ENCODE measurements at places on chromosomes 5 and 9.

DNA sequence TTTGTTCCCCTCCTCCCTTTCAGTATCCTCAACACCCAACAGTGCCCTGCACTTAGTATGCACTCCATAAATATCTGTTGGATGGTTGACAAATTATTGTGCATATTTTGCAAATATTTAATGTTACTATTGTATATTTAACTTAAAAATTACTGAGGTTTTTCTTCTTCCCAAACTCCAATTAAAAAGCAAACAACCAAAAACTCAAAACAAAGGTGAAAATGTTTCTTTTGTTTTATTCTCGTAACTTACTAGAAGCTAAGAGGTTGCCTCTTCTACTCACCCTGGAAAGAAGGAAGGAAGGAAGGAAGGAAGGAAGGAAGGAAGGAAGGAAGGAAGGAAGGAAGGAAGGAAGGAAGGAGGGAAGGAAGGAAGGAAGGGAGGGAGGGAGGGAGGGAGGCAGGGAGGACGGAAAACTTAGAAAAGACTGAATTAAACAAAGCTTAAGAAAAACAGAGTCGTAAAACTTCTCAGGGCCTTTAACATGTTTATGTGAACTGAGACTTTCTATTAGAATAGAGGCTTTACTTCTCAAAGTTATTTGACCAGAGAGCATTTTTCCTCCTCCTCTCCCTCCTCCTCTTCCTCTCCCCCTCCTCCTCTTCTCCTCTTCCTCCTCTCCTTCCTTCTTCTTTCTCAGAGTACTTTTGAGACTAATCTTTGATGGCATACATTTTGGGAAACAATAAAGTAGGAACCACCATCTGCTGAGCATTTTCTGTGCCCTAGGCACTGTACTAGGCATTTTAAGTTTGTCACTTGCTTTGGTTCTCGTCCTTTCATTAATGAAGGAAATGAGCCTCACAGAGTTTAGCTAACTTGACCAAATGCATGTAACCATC, 396.6 kb upstream of the WWC1 start:
- DNase-seq, result no peak

DNA sequence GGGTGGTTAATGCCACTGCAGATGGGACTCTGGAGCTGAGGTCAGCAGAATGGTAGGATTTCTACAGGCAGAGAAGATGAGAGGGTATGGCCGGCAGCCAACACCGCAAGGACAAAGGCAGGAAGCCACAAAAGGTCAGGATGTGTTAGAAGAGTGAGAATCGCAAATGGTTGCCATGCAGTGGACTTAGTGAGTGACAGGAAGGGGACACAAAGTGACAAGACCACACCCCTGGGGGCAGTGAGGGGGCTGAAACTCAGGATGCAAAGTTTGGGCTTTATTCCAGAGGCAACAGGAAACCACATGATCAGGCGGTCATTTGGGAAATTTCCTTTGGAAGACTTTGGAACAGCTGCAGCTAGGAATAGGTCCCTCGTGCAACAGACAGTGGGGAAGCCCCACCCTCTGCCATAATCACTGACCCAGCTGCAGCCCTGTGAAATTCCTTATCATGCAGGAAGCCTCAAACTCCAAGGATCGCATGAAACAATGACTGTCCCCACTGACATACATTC, 14.2 kb upstream of the CCDC180 start:
- DNase-seq, result peak; percentile 58

DNA sequence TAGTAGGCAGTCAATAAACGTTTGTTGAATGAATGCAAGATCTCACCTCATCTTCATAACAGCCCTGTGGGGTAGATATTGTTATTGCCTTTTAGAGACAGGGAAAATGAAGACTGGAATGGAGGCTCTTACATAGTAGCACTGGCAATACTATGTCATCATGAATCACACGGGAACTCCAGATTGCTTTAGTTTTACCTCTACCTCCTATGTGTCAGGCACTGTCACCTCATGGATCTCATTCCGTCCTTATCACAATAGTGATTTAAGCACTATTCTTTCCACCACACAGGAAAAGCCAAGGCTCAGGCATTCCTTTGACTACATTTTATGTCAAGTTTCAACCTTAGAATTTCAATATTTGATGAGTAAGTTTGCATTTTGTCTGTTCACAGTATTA, 2.9 kb upstream of the EPB41L4B start:
- DNase-seq, result no peak

DNA sequence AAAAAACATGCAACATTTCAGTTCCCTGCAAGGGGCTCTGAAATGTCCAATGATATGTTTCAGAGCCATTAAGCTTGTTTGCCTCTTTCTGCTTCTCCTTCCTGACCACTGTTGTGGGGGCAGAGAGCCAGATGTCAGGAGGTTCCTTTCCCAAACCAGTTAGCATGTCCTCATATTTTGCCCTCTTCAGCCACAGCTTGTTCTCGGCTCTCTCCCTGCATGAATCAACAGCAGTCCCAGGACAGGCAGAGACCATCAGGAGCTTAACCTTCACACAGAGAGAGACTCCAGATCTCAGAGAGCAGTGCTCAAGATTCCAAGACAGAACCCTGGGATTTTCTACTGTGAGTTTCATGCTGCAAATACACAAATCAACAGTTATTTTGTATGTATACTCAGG, 218.5 kb downstream of the COMMD10 start:
- no peak for DNase-seq

GRCh38 chr5:95963650-95964410, 2.2 kb upstream of the ELL2 start:
- no peak for DNase-seq

DNA sequence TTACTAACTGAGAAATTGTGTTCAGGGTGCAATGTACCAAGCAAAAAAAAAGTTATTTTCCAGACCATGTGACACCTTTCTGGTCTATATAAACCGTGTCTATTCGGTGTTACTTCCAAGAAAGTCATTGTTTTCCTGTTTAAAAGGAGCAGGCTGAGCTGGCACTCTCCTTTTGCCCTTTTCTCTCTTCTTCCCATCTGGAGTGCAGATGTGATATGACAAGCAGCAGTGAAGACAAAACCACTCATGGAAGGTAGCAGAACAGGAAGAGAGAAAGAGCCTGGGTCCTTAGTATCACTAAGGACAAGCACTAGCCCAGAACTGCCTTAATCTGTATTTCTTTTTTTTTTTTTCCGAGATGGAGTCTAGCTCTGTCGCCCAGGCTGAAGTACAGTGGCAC, 25.6 kb downstream of the LYRM7 start:
- no peak for DNase-seq

GRCh38 chr5:170336065-170336464, 38.5 kb upstream of the LCP2 start:
- no peak for DNase-seq

- peak; percentile 49 for DNase-seq
These were observed 571 bp downstream of the PPIC start for GRCh38 chr5:123035918-123036390.

GRCh38 chr5:76473661-76474060, 70.6 kb downstream of the IQGAP2 start:
- no peak for DNase-seq

DNA sequence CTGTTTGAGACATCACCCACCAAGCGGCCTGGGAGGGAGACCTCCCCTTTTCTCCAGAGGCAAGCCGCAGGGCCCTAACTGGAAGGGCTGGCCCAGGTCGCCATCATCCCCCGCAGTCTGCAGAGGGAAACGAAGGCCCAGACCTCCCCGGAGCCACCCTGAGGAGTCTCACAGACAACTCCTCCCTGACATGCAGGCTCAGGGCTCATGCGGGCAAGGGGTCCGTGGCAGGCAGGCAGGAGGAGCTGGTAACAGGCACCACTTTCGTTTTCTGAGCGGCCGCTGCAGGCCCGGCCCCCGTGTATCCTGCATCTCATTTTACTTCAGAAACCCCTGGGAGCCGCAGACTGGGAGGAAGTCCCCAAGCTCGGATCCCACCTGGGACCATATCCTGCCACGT, 192.0 kb upstream of the PPP1R26 start:
- no peak for DNase-seq

- DNase-seq, result no peak
These were observed 415.6 kb downstream of the GADD45G start for GRCh38 chr9:90020276-90020871.

DNA sequence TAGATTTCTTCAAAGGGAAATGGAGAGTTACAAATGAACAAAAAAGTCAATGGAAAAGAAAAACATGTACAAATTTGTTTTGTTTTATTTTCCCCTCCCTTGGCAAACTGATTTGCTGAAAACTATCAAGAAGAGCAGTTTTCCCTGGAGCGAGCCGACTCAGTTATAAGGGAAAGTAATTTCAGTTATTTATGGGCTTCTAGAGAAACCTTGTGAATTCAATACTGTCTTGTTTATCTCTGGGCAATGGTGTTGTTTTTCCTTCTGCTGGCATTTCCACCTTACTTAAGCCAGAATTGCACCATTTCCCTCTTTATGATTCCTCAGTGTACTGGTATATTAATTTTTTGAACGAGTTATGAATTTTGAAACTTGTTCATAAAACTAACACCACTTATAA, 1163.6 kb downstream of the CDH12 start:
- no peak for DNase-seq

- no peak for DNase-seq
These were observed 3.3 kb downstream of the GPX3 start for GRCh38 chr5:151023651-151024050.

DNA sequence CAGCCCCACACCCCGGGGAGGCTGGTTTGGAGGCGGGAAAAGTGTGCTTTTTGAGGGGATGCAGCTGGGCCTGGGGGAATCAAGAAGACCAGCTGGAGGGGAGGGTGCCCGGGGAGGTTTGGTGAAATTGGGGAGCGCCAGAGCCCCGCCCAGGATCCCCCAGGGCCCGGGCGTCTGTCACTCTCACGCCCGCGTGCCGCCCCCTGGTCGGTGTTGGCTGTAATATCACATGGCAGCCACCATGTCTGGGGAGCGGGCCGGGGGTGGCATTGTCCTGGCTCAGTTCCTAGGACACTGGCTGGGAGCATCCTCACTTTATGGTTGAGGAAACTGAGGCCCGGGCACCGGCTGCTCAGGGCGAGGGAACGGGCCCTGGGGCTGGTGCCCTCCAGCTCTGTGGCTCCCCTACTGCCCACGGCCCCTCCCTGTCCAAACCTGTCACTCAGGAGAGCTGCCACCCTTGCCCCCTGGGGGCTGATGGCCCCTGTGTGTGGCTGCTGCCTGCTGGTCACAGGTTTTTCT, 27.5 kb downstream of the ASS1 start:
- no peak for DNase-seq

DNA sequence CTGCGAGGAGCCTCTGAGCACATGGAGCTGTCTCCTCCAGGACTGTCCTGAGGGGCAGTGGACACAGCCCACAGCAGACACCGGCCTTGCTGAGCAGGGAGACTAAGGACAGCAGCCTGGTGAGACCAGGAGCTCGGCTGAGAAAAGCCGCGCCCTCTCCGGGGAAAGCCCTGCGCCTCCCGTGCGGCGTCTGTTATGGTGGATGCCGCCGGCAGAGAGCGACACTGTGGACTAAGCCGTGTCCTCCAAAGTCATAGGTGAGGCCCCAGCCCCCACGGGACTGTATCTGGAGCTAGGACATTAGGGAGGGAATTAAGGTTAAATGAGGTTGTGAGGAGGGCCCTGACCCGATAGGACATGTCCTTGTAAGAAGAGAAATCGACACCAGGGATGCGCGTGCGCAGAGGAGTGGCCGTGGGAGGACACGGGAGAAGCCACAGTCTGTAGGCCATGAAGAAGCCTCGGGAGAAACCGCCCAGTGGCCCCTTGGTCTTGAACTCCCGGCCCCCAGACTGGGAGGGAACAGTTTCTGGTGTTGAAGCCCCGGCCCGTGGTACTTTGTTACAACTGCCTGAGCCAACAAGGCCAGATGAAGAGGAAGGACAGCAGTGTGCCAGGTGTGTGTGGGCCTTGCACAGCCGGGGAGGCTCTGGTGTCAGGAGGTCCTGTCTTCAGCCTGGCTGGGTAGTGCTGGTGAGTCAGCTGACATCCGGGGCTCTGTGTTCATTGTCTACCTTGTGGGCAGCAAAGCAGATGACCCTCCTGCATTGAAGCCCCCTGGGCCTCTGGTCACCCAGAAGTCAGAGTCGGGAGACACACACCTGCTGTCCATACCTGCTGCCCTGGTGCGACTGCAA, 22.1 kb downstream of the MRPL36 start:
- DNase-seq, result no peak

DNA sequence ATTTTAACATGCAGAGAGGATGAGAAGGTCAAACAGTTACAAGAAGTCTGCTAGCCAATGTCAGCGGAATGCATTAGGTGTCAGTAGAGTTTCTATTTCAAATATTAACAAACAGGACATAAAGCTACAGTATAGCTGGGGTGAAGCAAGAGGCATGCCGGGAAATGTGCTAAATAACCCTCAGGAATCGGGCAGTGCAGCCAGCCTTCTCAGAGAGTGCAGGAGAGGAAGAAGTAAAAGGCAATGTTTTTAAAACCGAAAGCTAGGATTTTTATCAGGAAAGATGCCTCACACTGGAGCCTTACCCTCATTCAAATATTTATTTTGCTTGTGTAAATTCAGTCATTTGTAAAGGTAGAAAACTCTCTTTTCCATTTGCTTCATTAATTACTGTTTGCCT, 59.1 kb upstream of the SH3GL2 start:
- DNase-seq, result peak; percentile 16

GRCh38 chr5:40678026-40678425, 1.7 kb upstream of the PTGER4 start:
- DNase-seq, result no peak

- DNase-seq, result no peak
These were observed 996.3 kb upstream of the CDH10 start for GRCh38 chr5:25641124-25641523.

GRCh38 chr5:33764786-33765185, 127.0 kb downstream of the ADAMTS12 start:
- DNase-seq, result no peak

- no peak for DNase-seq
These were observed 43.3 kb downstream of the ZCCHC9 start for GRCh38 chr5:81344736-81345135.

- DNase-seq, result no peak
These were observed 15.2 kb upstream of the SH3RF2 start for GRCh38 chr5:145921211-145921610.

DNA sequence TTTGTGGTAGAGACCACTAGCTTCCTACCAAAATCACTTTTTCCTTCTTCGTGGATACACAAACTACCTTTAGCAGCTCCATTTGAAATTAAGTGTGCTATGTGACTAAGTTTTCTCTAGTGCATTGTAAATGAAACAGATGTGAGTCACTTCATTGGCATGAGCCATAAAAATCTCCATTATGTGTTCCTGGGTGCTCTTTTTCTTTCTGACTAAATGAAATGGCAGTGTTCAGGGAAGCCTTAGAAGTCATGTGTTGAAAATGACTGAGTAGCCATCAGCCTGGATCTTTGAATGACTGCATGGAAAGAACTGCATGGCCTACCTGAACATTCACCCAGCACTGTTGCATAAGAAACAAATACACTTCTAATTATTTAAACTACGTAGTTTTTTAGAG, 107.9 kb downstream of the NDUFAF2 start:
- no peak for DNase-seq

- DNase-seq, result no peak
These were observed 130.4 kb upstream of the RASA1 start for GRCh38 chr5:87137283-87137682.

GRCh38 chr5:6197427-6197826, 180.9 kb downstream of the MED10 start:
- no peak for DNase-seq

- no peak for DNase-seq
These were observed 68.8 kb upstream of the SSBP2 start for GRCh38 chr5:81819556-81820317.

All from right lung (tissue), 10 donors.